ENCODE measurements at places on chromosomes 13 and 19.

- DNase-seq, result no peak
Measured at GRCh38 chr13:94520001-94520400, 40.5 kb upstream of the DCT start.

DNA sequence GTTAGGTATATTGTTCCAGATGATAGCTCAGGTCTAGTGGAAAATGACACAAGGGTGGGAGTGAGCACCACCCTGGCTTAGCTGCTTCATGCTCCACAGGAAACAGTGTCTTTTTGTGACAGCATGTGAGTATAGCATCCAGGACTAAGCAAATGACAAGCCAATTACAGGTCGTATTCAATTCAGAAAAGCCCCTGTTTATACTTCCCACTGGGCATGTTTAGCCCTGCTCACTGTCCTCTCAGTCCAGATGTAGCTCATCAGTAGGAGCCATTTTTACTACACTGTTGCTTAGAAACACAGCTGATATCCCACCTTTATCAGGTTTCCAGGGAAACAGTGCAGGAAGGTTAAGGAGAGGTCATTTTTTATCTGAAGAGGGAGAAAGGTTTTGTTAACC, 8.0 kb downstream of the ABHD13 start:
- no peak for DNase-seq

DNA sequence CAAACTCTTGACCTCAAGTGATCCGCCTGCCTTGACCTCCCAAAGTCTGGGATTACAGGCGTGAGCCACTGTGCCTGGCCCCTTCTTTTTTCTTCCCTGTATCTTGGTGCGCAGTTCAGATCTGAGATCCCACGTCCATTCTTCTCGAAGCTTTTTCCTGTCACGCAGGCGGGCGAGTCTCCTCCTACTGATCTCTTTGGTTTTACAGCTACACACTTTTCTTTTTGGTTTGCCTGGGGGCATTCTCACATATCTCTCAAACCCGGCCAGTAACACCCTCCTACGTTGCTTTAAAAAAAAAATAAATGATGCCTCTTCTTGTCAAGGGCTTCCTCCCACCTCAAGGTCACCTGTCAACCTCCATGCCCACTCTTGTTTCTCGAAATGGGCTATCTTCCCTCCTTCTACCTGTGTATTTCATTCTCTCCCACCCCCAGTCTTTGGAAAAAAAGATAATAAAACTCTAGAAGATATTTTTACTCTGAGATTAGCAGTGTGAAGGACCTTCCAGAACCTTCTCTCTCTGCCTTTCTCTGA, 12.1 kb downstream of the TMPRSS9 start:
- no peak for DNase-seq

- DNase-seq, result no peak
Measured at GRCh38 chr19:56144376-56144775, 3.3 kb downstream of the ZNF444 start.

- DNase-seq, result no peak
Measured at GRCh38 chr19:48608798-48609263, 2.3 kb downstream of the SPACA4 start.

- DNase-seq, result peak; percentile 74
Measured at GRCh38 chr19:36963280-36963679, 47.1 kb downstream of the ZNF568 start.

DNA sequence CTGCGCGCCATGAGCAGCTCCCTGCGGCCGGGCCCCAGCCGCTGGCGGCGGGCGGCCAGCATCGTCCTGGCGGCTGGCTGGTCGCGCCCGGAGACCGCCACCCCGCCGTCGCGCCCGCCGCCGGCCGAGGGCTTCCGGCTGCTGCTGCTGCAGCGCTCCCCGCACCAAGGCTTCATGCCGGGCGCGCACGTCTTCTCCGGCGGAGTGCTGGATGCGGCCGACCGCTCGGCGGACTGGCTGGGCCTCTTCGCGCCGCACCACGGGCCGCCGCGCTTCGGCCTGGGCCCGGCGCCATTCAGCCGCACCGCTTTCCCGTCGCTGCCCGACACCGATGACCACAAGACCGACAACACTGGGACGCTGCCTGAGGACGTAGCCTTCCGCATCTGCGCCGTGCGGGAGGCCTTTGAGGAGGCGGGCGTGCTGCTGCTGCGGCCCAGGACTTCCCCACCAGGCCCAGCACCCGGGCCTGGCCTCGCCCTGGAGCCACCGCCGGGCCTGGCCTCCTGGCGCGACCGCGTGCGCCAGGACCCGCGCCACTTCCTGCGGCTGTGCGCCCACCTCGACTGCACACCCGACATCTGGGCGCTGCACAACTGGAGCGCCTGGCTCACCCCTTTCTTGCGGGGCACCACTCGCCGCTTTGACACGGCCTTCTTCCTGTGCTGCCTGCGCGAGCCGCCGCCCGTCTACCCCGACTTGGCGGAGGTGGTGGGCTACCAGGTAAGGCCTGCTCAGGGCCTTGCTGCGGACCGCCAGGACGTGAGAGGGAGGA, 518 bp downstream of the NUDT19 start:
- peak; percentile 79 for DNase-seq

DNA sequence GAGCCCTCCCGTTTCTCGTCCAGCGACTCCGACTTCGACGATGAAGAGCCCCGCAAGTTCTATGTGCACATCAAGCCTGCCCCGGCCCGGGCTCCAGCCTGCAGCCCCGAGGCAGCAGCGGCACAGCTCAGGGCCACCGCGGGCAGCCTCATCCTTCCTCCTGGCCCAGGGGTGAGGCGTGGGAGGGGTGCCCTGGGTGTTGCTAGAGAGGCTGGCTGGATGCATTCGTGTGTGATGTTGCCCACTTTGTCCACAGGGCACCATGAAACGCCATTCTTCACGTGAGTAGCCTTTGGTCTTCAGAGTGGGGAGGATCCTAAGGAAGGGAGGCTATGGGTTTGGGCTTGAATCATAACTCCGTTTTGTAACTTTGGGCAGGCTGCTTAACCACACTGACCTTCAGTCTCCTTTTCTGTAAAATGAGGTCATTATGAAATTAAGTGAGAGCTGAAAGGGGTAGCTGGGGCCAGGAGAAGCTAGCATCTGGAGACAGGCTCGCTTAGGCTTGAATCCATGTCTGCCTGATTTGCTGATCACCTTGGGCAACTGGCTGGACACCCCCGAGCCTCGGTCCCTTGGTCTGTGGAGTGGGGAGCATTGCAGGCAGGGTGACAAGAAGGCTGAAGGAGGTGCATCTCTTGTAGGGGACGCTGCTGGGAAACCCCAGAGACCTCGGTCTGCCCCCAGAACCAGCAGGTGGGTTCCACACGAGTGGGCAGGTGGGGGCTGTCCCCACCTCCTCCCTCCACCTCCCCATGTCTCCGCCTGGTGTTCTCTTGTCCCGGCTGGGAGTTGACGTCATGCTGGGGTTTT, 18.7 kb upstream of the B3GNT3 start:
- no peak for DNase-seq

DNA sequence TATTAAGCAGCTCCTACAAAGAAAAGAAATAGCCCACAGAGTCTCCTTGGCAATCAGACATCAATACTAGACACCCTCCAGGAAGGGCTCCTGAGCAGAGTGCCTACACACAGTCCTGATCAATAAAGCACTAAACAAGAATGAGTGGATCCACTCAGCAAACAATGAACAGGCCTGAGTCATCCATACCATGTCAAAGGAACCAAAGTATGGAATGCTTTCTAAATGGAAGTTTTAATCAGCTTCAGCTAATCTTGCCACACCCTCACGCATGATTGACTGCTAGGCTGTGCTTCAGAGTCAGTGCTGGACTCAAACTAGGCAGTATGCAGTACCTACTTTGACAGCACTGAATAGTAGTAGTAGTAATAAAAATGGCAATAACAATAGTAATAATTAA, 392.7 kb upstream of the HTR2A start:
- no peak for DNase-seq

GRCh38 chr19:48997972-48998371, 4.3 kb downstream of the RUVBL2 start:
- DNase-seq, result no peak

- DNase-seq, result no peak
Measured at GRCh38 chr13:98743377-98743776, 9.1 kb downstream of the SLC15A1 start.

- no peak for DNase-seq
Measured at GRCh38 chr19:16590876-16591802, 18.9 kb upstream of the SLC35E1 start.

GRCh38 chr13:76556627-76557026, 329.6 kb downstream of the KCTD12 start:
- DNase-seq, result no peak

GRCh38 chr13:22218797-22219196, 547.9 kb downstream of the FGF9 start:
- DNase-seq, result peak; percentile 58

DNA sequence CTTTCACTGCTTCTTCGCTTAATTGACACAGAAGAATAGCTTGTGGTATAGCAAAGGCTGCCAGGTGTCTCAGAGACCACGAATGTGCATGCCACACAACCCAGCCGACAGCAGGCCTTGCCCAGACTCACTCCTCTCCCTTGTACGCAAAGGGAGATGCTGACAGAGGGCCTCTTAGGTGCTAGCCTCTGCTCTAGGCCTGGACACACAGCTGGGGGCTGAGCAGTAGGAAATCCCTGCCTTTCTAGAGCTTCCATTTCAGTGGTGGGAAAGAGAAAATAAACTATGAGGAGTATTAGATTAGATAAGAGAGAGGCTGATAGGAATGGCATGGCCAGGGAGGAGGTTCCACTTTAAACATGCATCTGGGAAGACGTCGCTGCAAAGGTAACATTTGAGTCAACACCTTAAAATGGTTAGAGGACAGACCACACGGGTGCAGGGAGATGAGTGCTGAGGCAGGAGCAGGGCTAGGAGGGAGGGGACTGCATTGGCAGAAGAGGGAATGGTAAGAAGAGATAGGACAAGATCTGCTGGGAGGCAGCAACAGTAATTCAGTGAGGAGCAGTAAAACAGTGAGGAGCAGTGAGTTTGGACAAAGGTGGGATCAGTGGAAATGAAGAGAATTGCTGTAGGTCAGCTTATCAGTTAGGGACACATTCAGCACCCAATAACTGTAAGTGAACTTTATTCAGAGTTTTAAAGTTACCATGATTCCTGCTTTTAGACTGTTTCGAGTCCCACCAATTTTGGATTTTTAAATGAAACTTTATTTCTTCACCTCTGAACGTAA, 100.0 kb downstream of the RNF17 start:
- no peak for DNase-seq

DNA sequence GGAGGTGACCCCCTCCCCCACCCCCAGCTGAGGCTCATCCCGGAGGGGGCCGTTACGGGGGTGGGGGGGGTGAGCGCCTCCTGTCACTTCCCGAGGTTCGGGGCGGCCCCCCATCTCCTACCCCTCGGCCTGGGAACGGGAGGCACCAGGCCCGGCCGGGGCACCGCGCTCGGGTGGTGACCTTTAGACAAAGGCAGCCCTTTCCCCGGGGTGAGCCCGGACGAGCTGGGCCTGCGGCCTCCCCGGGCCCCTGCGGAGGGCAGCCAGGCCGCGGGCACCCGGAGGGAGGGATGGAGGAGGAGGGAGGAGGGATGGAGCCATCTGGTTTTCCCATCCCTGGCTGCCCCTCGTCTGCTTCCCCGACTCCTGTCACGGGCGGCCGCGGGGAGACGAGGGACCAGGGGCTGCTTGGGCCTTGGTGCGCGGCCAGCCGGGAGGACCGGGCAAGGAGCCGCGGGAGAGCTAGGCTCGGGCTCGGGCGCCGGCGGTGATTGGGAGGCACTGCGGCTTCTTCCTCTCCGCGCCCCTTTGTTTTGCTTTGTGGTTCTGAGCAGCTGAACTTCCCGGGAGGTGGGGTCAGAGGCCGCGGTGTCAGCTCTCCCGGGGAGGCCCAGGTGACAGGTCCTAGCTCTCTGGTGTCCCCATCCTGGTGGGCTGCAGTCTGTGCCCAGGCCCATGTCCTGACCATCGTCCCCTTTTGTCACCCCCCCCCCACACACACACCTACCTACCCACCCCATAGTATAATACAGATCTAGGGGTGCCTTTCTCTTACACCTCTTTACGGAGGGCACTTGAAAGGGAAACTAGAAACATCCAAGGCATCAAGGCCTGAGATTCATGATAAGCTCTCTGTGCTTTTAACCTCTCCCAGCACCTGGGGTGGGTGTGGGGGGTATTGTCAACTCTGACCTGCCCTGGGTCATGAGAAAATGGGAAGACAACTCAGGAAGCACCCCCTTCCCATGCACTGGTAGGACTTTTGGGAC, 1.3 kb downstream of the BICRA start:
- DNase-seq, result peak; percentile 67

- no peak for DNase-seq
Measured at GRCh38 chr13:105436943-105437342, 1098.5 kb downstream of the EFNB2 start.

- DNase-seq, result no peak
Measured at GRCh38 chr19:34317311-34317927, 47.6 kb upstream of the GPI start.

DNA sequence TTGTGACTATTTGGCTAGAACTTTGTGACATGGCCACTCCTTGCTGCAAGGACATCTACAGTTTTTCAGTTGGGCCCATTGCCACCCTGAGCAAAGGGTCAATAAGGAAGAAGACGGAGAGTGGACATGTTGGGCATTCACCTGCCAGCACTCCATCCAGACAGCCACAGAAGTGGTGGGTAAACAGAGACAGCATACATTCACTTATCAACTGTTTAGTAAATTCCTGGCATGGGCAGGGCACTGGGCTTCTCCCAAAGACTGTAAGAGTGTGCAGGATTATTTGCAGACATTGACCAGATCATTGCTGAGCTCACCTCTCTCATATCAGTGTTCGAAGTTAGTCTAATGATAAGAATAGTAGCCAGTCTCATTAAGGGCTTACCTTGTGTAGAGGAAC, 29.2 kb downstream of the SIPA1L3 start:
- DNase-seq, result no peak

- DNase-seq, result no peak
Measured at GRCh38 chr13:40667622-40667978, 1.2 kb upstream of the FOXO1 start.

- DNase-seq, result no peak
Measured at GRCh38 chr13:86882107-86882506, 789.1 kb upstream of the SLITRK5 start.

GRCh38 chr19:44712864-44713515, 14.0 kb downstream of the CEACAM16 start:
- DNase-seq, result no peak

GRCh38 chr19:29927944-29928625, 14.0 kb upstream of the URI1 start:
- peak; percentile 20 for DNase-seq

DNA sequence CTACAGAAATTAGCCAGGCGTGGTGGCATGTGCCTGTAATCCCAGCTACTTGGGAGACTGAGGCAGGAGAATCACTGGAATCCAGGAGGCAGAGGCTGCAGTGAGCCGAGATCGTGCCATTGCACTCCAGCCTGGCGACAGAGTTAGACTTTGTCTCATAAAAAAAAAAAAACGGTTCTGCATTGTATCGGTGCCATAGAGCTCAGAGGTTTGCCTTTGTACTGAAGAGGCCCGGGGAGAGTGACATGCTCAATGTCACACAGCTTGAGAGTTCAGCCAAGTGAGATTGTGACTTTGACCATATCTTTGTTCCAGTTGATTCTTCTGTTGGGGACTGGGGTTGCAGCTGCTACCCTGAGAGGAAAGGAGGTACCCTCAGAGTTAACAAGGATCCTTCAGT, 4.3 kb downstream of the HAUS8 start:
- no peak for DNase-seq

DNA sequence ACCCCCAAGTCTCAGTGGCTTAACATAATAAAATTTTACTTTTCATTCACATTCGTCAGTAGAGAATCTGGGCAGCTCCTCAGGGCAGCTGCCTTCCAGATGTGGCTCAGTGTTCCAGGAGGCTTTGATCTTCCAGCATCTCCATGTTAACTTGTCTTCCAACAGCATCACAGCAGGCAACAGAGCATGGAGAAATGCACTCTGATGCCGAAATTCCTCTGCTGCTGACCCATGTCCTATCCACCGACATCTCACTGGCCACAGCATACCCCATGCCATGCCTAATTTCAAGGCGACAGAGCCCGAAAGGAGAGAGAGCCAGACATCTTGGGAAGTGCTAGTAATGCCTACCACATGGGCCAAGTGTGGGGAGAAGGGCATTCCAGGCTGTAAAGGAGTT, 64.9 kb upstream of the MEDAG start:
- no peak for DNase-seq

Data from muscle of back (tissue), 13 donors.